ENCODE measurements at places on chromosomes 11 and 22. TPM values are rescaled to one million over a fixed set of nuclear protein-coding genes. Genes with fewer than 3 reads are reported as not detected.

- DNase-seq, result no peak
Measured at GRCh38 chr11:133803026-133803425, 42.3 kb downstream of the SPATA19 start.

EHD1 gene
- total RNA-seq, result 35.2 TPM

CCDC188 gene
- 8.1 TPM for total RNA-seq

DNA sequence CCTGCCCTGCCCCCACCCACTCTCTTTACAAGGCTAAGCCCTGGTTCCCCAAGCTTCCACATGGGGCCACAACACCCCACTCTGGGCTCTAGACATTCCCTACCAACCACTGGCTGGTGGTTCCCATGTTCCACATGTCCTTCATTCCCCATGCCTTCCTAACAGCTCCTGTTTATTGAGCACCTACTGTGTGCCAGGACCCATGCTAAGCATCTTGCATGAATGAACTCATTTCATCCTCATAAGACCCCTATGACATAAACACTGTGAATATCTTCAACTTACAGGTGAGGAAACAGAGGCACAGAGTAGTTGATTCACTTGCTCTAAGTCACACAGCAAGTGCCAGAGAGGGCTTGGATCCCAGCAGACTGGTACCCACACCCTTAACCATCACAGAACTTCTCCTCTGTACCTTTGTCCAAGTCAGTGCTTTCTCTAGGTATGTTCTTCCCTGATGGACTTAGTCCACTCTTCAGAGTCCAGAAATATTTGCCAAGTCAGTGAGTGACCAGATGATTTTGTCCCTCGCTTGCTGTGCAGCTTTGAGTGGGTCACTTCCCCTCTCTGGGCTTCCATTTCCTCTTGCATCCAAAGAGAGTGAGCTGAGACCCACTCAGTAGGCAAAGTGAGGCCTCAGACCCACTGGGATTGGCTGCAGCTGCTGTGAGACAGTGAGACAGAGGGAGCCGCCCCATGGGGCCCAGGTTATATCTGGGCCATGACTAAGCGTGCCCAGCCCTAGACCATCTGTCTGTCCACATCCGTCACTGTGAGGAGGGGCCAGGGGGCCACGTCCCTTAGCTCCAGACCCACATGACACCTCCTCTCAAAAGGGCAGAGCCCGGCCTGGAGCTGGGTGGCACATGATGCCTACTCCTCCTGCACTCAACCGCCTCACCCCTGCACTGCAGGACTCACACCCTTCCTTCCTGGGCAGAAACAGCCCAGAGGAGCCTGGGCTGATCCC is 132.4 kb downstream of the MN1 start:
- DNase-seq, result no peak
